ENCODE measurements at places on chromosomes 13 and 19.
A peak's percentile ranks its signal among the peaks of the same experiment; 100 is the strongest.

- H3K4me1 ChIP-seq: peaks cover 3% of the 10 kb centered on the region
- no peak overlapping the region for H3K4me3 ChIP-seq
- no peaks in the 10 kb centered on the region for H3K27me3 ChIP-seq
- peaks cover 76% of the 10 kb centered on the region for H3K36me3 ChIP-seq
- no peak overlapping the region for H3K27ac ChIP-seq
- no peak for DNase-seq
Measured at GRCh38 chr13:114012141-114012540, 38.3 kb upstream of the C13orf46 start.

DNA sequence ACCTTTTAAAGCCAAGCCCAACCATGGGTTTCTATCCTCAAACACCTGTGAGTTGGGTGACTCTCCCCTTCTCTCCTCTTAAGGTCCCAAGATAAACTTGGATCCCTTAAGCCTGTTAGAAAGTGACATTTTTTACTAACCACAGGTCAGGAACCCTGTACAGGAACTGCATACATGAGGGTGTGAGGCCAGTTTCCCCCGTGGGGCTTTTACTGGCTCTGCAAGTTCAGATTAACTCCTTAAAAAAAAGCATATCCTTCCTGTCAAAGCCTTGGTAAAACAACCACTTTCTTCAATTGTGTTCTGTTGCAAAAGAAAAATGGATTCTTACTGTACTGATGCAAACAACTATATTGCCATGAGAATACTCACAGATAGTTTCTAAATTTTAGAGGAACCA lies 2638.7 kb upstream of the PCDH20 start:
- H3K4me3 ChIP-seq: no peak overlapping the region
- DNase-seq: no peak
- no peak overlapping the region for H3K27ac ChIP-seq
- no peaks in the 10 kb centered on the region for H3K27me3 ChIP-seq

- no peaks in the 10 kb centered on the region for H3K27me3 ChIP-seq
- H3K27ac ChIP-seq: no peak overlapping the region
- H3K4me3 ChIP-seq: no peak overlapping the region
Measured at GRCh38 chr19:42471554-42472249, 29.0 kb upstream of the CXCL17 start.

DNA sequence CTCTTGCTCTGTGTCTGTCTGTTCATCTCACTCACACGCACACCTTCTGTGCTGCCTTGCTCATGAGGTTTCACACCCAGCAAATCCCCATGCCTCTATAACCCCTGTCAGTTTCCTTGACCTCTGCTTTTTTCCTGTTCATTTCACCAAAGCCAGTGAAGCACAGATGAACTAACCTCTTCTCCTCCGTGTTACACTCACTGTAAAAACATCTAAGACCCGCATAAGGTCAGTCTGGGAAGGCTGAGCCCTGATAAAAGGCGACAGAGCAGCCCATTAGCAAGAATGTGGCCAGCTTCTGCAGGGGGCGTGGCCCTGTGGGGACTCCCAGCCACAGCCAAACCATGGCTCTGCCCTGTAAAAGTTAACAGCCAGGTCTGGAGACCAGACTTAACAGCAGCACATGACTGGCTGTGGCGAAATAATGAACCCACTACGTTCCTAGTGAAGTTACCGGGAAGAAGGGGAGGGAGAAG lies 42.8 kb upstream of the NPAS1 start:
- peak overlapping the region; percentile 79 for H3K27ac ChIP-seq
- no peaks in the 10 kb centered on the region for H3K36me3 ChIP-seq
- H3K4me1 ChIP-seq: peaks cover 67% of the 10 kb centered on the region

DNA sequence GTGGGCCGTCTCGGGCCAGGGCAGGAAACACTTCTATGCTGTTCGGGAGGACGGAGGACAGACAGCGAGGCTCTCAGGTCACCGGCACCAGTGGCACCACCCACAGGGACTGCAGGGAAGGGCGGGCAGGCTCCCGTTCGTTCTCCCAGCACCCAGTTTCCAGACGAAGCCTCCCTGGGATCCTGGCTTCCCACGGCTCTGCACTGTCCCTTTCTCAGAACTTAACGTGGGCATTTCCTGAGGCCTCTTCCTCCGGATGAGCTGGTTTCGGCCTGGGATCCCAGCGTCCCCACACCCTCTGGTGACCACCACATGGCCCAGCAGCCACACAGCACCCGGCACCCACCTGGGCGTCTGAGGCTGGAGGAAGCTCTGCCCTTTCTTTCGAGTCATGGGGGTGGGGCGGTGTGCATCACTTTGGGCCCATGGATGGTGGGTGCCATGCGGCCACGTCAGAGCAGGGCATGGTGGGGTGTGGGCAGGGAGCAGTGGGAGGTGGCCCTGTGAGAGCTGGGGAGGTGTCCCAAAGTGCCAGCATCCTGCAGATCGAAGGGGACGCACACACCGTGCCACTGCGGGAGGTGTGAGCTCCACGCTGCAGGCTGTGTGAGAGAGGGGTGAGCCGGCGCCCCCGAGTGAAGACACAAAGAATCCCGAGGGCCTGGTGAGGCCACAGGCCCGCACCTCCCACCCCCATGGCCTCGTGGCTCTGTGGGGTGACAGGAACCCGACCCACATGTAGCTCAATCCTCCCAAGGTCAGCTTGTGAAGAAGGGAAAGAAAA lies 38.7 kb upstream of the GRTP1 start:
- peak; percentile 2 for DNase-seq
- H3K27me3 ChIP-seq: peaks cover 4% of the 10 kb centered on the region
- no peak overlapping the region for H3K27ac ChIP-seq
- H3K36me3 ChIP-seq: no peaks in the 10 kb centered on the region

GRCh38 chr13:48576448-48577010 lies 43.6 kb upstream of the RCBTB2 start:
- DNase-seq: peak; percentile 43
- H3K36me3 ChIP-seq: no peaks in the 10 kb centered on the region
- no peak overlapping the region for H3K4me3 ChIP-seq
- H3K27me3 ChIP-seq: no peaks in the 10 kb centered on the region
- H3K27ac ChIP-seq: no peak overlapping the region
- peaks cover 12% of the 10 kb centered on the region for H3K4me1 ChIP-seq

- DNase-seq: no peak
- no peak overlapping the region for H3K27ac ChIP-seq
- H3K4me3 ChIP-seq: no peak overlapping the region
- no peaks in the 10 kb centered on the region for H3K27me3 ChIP-seq
- H3K36me3 ChIP-seq: no peaks in the 10 kb centered on the region
- H3K4me1 ChIP-seq: no peaks in the 10 kb centered on the region
Measured at GRCh38 chr13:95221971-95222732, 79.1 kb downstream of the ABCC4 start.

- no peak overlapping the region for H3K27ac ChIP-seq
- H3K4me1 ChIP-seq: no peaks in the 10 kb centered on the region
- DNase-seq: no peak
- no peaks in the 10 kb centered on the region for H3K27me3 ChIP-seq
- no peaks in the 10 kb centered on the region for H3K36me3 ChIP-seq
Measured at GRCh38 chr19:28989739-28990138, 223.2 kb downstream of the UQCRFS1 start.

DNA sequence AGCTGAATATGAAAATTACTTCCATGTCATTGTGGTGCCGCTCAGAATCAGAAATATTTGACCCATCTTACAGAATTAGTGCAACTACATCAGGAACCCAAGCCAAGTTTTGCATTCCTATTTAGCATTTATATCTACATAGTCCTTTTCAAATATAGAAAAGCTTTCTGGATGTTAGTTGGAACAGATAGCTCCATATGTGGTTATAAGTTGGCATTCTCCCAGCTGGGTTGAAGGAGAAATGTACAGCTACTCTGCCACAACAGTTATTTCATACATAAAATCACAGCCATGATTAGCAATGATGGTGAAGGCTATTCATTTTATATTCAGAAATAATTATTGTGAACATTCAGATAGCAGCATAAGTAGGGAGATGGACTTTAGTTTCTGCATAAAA lies 28.2 kb downstream of the HPN start:
- DNase-seq: peak; percentile 37
- H3K27ac ChIP-seq: no peak overlapping the region
- H3K27me3 ChIP-seq: no peaks in the 10 kb centered on the region
- H3K36me3 ChIP-seq: no peaks in the 10 kb centered on the region
- H3K4me1 ChIP-seq: peaks cover 11% of the 10 kb centered on the region

DNA sequence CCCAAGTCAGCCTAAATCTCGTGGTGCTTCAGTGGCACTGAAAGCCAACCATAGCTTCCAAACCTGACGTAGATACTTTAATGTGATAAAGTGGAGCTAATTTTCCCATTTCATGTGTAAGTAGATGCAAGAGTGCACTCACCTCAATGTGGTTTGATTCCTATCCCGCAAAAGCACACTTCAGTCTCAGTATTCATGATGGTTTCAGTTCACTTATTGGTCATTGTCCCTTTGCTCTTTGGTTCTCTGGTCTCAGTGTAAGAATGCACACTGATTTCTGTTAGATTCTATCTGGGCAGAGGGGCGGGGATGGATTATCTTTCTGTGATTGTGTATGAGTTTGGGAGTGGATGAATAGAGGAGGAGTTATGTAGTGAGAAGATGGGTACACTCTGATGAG lies 340.6 kb downstream of the KCNRG start:
- no peaks in the 10 kb centered on the region for H3K36me3 ChIP-seq
- H3K27ac ChIP-seq: no peak overlapping the region
- no peak for DNase-seq
- H3K4me1 ChIP-seq: peaks cover 23% of the 10 kb centered on the region
- no peaks in the 10 kb centered on the region for H3K27me3 ChIP-seq

DNA sequence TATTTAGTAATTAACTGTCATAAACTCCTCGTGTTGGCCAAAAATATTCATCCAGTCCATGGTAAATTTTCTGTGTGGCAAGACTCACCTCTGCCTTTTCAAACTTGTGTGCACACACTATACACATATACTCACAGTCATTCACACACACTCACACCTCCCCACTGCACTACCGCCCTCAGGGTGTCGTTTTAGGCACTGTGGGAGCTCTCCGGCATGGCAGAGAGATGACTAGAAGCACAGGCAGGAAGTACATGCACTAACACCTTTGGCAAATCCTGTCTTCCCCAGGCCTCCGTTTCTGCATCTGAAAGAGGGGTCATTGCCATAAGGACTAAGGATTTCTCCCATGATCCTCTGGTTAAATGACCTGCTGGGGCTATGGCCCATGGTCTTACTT lies 62.6 kb upstream of the FARP1 start:
- H3K4me3 ChIP-seq: no peak overlapping the region
- peaks cover 5% of the 10 kb centered on the region for H3K4me1 ChIP-seq
- no peak overlapping the region for H3K27ac ChIP-seq
- no peak for DNase-seq

DNA sequence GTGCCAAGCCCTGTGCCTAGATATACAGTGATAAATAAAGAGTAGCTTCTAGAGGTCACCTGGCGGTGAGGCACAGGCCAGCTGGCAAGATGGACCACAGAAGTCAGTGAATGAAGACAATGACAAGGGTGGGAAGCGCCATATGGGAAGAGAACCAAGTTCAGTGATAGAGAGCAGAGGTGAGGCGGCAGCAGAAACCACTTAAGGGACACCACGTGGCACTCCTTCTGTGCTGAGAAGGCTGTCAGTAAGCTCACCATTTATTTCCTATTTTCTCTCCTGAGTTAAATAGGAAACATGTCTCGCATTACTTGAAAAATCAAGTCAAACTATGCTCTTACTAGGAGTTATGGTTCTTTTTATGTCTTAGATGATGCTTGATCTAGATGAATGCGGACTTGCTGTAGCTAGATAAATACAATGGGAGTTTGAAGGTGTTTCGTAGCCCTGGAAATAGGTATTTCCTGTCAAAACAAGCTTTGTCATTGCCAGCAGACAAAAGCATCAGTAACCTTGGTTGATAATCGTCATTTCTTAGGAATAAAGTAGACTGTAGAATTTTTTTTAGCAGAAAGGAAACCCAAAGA lies 17.8 kb downstream of the ALOX5AP start:
- H3K4me3 ChIP-seq: no peak overlapping the region
- DNase-seq: no peak
- H3K27ac ChIP-seq: no peak overlapping the region
- H3K4me1 ChIP-seq: peaks cover 28% of the 10 kb centered on the region
- no peaks in the 10 kb centered on the region for H3K27me3 ChIP-seq

- no peak overlapping the region for H3K27ac ChIP-seq
- H3K4me1 ChIP-seq: no peaks in the 10 kb centered on the region
- peak; percentile 19 for DNase-seq
- H3K27me3 ChIP-seq: no peaks in the 10 kb centered on the region
- H3K4me3 ChIP-seq: no peak overlapping the region
Measured at GRCh38 chr13:102484329-102484728, 82.5 kb upstream of the FGF14 start.

DNA sequence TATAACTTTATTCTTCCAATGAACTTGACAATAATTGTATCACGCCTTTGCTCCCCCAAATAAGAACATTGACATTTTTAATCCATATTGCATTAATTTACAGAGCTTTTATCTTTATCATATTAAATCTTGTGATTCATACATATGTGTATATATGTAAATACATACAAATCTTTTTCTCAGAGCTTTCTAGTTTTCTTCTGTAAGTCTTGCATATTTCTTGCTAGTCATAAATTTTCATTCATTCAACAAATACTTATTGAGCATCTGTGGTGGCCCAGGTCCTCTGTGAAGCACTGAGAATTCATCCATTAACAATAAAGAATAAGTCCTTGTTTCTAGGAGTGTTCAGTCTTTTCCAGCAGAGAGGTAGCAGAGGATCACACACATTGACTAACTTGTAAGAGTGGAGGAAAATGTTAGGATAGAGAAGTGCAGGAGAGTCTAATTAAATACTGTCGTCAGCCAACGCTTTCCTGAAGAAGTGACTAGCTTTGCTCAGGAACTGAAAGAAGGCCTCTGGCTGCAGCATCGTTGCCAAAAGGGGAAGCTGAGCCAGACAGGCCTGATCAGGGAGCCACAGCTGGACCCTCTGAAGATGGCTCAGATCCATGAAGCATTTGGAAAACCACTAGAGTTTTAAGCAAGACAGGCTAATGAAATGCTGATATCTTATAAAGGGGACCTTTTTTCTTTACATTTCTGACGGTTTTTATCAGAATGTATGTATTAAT lies 38.6 kb upstream of the LAMP1 start:
- no peak overlapping the region for H3K4me3 ChIP-seq
- no peaks in the 10 kb centered on the region for H3K4me1 ChIP-seq
- DNase-seq: peak; percentile 7

GRCh38 chr19:49861107-49861506 lies 6.3 kb downstream of the PNKP start:
- no peaks in the 10 kb centered on the region for H3K27me3 ChIP-seq
- peak; percentile 60 for DNase-seq
- no peak overlapping the region for H3K4me3 ChIP-seq

All from muscle of leg (tissue), 16 donors.